ENCODE measurements at places on chromosomes 1 and 21.

- DNase-seq = peak; percentile 76
Measured at GRCh38 chr1:45306319-45306718, 20.4 kb upstream of the HPDL start.

DNA sequence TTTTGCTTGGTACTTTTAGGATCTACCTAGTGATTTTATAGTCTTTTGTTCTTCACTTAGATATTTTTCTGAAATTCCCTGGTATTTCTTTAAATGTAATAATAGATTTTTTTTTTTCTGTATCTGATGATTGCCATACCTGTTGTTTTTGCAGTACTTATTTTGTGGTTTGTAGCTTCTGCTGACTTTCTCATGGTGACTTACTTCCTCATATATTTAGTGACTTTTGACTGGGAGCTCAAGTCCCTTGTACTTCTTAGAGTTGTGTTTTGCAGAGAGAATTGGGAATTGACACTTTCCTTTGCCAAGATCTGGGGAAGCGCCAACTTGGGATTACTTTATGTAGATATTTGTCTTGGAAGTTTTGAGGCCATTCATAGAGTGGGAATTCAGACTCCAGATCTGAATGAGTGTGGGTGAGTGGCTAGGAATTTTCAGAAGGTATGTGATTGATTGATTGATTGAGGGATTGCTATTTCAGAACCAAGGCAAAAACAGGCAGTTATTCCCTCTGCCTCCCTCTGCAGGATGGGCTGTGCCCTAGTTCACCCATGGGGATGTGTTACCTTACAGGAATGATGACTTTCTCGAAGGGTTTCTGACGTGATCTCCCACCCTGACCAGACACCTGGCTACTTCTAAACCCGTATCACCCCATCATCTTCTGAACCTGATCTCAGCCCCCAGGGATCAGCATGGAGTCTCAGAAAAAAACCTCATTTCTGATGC lies 219.5 kb downstream of the URB2 start:
- DNase-seq = no peak

GRCh38 chr1:64171246-64171645 lies 32.2 kb upstream of the UBE2U start:
- peak; percentile 19 for DNase-seq

DNA sequence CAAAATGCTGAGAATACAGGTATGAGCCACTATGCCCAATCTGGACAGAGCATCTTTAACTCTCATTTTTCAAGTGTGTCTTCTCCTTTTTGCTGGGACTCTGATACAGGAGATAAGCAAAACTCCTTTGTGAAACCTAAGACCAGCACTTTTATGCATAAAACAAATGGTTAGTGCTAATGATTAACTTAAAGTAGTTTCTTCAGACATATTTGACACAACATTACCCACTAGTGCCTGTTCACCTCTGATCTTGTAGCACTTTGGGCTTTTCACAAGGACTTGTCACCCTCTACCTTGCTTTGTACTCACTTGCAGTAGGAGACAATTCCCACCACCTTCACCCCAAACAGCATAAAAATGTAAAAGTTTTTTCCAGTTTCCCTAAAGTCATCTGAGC lies 216.3 kb downstream of the RGS7 start:
- DNase-seq = no peak

- peak; percentile 33 for DNase-seq
Measured at GRCh38 chr1:231929311-231929710, 302.7 kb downstream of the DISC1 start.

DNA sequence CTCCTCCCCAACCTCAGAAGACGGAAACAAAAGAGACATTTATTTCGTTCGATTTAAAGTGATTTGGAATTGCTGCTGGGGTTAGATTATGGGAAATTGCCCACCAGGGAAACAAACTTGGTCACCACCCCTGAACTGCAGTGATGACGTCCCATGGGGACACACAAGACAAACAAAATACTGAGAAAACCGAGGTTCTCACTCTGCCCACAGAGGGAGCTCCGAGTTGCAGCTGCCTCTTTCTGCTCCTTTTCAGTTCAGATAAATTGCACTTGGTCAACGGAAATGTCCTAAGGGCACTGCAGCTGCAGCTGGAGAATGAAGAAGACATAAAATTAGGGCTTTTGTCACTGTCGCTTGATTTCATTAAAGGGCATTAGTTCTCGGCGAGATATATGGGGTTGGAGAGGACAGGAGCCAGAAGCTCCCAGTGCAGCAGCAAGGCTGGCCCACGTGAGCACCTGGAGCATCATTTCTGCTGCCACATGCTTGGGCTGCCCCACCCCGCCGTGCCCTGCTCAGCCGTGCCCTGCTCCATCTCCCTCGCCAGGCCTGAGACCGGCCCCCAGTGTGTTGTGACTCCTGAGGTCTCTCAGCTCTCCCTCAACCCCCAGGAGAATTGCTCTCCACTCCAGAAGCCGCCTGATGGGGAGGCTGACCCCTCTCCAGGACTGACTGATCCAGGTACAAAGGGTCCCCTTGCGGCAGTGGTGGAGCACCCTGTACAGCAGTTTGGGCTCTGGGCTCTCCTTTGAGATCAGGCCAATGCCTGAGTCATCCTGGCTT lies 231.7 kb upstream of the AJAP1 start:
- no peak for DNase-seq

DNA sequence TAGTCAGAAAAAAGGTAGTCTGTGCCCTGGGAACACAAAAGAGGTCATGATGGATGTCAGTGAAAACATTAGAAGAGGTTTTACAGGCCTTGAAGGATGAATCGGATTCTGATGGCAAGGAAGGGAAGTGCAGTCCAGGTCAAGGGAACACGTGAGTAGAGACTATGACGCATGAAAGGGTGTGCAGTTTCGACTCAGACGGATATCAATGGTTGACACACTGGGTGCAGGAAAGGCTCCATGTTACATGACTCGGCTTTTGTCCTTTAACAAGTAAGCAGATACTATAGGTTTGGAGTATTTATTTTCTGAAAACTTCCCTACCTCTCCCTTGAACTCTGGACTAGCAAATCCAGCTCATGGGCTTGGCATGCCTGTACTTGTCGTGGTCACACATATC lies 55.3 kb downstream of the SEC16B start:
- peak; percentile 21 for DNase-seq

- no peak for DNase-seq
Measured at GRCh38 chr1:214976665-214977064, 105.9 kb upstream of the KCNK2 start.

DNA sequence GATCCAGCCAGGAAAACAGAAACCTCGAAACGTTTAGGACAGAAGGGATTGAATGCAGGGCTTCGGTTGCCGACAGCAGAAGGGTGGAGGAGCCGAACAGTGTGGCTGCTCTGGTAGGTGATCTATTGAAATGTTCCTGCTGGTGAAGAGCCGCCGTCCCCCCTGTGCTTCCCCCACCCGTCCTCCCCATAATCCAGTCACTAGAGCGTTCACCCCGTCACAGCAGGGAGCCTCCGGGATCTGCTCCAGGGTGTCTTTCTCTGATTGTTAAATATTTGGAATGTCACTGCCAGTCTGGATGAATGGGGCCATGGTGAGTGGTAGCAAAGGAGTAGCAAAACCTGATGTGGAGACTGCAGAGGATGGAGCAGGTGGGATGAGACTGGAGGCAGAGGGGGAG lies 255.1 kb upstream of the CSF3R start:
- DNase-seq = no peak

GRCh38 chr1:111505641-111506119 lies 2.2 kb upstream of the ADORA3 start:
- DNase-seq = no peak

GRCh38 chr1:7120863-7121621 lies 335.8 kb downstream of the CAMTA1 start:
- no peak for DNase-seq

DNA sequence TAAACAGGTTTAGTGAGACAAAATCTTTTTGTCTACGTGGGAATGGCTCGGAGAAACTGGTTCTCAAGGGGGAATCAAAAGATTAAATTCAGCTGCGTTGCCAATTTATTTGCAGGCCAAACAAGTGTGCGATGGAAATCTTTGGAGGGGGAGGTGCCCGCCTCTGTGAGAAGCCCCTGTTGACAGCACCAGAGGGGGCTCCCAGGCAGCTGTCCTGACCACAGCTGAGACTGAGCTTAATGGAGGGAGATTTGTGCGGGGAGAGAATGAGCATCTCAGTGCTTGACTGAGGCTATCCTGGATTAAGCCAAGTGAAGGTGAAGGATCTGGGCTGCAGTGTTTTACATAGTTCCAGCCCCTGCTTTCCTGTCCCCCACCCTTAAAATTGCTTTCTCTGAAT lies 169.7 kb downstream of the ATG4C start:
- DNase-seq = no peak

GRCh38 chr1:206696812-206697585 lies 12.3 kb downstream of the MAPKAPK2 start:
- no peak for DNase-seq

GRCh38 chr1:86704972-86705664 lies 742 bp downstream of the SH3GLB1 start:
- DNase-seq = peak; percentile 71

GRCh38 chr1:232788235-232788872 lies 16.9 kb upstream of the MAP10 start:
- DNase-seq = no peak

- no peak for DNase-seq
Measured at GRCh38 chr21:45366476-45366875, 38.5 kb upstream of the COL18A1 start.

DNA sequence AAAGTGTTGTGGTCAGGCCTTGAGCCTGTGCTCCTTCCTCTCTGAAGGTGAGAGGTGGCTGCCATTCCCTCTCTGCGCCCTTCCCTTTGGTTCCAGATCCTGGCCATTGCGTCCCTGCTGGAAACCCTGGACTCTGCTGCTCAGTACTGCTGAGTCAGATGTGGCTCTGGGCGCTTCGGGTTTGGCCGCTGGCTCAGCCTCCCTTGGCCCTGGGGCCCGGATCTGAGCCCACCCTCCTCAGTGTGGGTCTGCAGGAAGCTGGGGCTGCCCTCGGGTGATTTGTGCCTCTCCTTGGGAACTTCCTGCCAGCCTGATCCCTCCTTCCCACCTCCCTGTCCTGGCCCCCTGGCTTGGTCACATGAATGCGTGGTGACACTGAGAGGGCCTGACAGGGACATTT lies 32.2 kb downstream of the QSOX1 start:
- no peak for DNase-seq

DNA sequence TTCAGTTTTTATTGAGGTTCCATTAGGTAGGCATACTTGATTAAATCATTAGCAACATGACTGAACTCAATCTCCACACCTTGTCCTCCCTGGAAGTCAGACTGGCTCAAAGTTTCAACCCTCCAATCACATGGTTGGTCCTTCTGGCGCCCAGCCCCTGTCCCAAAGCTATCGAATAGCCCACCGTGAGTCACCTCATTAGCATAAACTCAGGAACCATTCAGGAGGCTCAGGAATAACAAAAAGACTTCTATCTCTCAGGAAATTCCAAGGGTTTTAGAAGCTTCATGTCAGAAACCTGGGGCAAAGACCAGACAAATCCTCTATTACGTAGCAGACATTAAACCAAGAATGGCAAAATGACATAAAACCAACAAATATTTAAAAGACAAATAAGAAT lies 78.6 kb downstream of the RGS2 start:
- DNase-seq = no peak

- peak; percentile 86 for DNase-seq
Measured at GRCh38 chr1:97192872-97193572, 471.4 kb downstream of the PTBP2 start.

DNA sequence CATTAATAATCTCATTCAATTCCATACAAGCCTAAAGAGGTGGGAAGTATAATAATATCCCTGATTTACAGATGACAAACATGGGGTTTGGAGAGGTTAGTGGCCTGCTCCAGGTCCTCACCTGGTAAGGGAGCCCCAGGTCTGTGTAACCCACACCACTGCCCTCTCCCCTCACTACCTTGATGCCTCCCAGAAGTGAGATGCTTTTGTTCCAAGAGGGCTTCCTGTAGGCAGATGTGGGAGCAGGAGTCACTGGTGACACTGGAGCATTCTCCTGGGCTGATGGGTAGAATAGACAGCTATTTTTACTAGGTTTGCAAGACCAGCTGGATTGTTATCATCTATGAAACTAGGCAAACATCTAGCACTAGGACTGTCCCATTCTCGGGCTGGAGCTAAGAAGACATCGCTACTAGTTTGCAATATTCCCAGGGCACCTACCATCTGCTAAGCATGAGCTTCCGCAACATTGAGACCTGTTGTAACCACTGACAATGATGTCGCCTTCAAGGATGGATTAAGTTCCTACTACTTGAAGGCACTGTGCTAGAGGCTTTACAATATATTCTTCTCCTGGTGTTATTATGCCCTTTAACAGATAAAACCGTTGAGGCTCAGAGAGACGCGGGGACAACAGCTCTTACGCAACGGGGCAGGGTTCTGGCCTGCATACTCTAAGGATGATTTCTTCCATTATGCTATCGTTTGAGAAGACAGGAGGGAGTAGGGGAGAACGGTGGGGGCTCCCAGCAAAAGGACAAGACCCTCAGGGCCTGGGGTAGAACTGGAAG lies 35.0 kb downstream of the BATF3 start:
- DNase-seq = no peak

GRCh38 chr1:42680921-42681683 lies 1.1 kb upstream of the YBX1 start:
- peak; percentile 33 for DNase-seq

DNA sequence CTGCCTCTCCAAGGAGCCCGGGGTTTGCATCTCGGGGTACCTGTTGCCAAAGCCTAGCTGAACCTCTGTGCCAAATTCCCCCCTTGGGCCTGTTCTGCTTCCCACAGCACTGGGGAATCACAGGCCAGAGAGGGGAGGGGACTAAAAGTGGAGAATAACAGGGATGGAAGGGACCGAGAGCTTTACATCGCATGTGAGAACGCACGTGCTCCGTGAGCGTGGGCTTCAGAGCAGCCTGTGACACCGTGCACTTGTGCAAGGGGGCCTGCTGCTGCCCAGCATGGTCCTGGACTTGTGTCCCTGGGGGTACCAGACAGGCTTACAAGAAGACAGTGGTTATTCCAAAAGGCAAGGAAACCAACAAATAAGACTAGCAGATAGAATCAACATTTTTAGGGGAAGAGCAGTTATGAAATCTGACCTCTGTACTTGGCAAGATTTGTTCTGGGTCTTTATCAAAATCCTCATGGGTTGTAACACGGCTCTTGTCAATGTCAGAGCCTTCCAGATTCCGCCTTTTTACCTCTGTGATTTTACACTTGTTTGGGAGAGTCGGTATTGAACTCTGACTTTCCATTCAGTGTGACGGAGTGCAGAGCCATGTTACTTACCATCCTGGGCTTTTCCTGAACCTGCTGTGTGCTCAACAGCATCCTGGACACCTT lies 36.2 kb upstream of the TNFRSF1B start:
- DNase-seq = no peak

DNA sequence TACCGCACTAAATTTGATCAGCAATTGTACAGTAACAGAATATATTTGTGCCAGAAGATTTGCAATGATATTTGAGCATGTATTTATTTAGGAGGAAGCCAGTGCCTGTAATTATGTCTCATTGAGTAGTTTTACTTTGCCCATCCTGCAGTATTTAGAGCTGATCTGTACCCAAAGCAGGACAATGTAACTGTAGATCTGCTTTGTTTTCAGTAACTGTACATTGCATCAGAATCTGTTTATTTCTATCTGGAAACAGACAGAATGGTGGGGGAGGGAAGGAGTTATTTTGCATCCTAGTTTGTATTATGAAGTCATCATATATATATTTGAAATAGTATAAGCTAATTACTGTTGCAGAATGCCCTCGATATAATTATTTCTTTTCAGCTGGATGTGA lies 36.2 kb upstream of the LRRC8C start:
- DNase-seq = no peak

GRCh38 chr1:246068619-246069509 lies 438.2 kb downstream of the SMYD3 start:
- no peak for DNase-seq
